ENCODE measurements at places on chromosomes 12 and 14.

DNA sequence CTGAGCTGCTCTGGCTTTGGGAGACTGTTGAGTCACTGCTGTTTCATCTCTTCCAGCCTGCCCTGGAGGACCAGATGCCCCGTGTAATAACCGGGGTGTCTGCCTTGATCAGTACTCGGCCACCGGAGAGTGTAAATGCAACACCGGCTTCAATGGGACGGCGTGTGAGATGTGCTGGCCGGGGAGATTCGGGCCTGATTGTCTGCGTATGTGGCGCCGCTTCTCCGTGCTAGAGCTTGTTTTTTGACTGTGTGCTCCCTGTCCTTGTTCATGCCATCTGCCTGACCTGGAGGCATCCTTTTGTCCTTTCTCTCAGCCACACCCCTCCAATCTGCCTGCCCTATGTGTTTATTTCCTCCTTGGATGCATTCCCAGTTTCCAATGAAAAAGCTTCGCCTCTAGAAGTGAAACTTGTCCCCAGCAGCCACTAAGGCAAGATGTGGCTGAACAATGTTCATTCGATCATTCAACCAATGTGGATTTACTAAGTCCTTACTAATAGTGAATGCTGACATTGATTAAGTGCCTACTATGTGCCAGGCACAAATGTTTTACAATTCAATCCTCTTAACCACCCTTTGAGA, 98.6 kb downstream of the NT5DC3 start:
- DNase-seq, result no peak

DNA sequence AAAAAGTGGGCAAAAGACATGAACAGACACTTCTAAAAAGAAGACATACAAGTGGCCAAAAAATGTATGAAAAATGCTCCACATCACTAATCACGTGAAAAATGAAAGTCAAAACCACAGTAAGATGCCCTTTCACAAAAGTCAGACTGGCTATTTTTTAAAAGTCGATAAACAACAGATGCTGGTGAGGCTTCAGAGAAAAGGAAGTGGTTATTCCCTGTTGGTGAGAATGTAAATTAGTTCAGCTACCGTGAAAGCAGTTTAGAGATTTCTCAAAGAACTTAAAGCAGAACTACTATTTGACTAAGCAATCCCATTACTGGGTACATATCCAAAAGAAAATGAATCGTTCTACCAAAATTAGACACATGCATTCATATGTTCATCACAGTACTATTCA, 237.0 kb downstream of the KIF21A start:
- DNase-seq, result no peak

- no peak for DNase-seq
These were observed 64.8 kb downstream of the DAD1 start for GRCh38 chr14:22524115-22524783.

DNA sequence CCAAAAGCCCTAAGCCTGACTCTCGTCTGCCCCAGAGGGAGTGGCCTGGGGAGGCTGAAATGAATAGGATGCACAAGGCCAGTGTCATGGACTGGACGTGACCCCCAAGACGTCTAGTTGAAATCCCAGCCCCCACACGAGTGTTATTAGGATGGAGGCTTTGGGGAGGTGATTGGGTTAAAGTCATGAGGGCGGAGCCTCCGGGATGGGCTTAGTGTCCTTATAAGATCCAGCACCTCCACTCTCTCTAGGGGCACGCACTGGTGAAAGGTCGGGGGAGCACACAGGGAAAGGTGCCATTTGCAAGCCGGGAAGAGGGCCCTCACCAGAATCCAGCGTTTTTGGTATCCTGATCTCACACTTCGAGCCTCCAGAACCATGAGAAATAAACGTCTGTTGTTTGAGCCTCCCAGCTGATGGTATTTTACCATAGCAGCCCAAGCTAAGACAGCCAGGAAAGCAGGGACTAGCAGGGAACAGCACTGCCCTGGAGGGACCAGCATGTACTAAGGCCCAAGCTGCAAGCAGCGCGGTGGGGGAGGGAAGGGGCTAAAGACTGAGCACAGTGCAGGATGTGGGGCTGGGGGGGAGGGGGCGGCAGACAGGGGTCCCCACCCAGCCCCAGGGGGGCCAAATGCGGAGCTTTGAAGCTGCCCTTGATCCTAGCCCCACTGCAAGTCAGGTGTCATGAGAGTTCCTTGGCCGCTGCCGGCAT, 78.3 kb upstream of the NCOR2 start:
- no peak for DNase-seq

Measured in lung (tissue), 17 donors.